Renal cortex interstitium (tissue), 15 donors: ENCODE measurements at places on chromosomes 7 and 10.

DNA sequence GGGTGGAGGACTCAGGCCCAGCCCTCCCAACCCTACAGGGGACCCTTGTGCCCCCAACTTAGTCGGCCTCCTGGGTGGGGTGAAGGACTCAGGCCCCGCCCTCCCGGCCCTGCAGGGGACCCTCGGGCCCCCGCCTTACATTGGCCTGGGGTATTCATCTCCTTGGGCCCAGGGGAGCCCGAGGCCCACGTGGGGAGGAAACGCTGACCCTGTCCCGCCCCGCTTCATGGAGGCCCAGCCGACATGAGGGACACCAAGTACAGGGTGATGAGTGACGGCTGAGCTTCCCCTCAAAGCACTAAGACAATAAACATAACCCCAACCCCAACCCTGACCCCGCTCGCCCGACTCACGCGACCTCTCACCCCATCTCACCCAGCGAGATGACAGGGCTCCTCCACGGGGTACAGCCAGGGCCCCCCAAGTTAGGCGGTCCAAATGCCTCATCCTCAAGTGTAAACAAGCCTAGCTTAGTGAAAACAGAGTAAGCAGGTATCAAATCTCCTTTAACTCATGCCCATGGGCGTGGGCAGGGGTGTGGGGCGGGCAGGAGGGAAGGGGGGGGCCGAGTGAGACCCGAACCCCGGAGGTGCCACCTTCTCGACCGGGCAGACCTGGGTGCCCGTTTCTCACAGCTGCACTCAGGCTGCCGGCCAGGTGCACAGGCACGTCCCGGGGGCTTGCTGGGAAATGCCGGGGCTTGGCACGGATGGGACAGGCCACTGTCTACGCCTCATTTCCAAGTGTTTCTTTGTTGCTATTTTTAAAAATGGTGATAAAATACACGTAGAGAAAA, 8.2 kb downstream of the CYP2W1 start:
- DNase-seq, result no peak

DNA sequence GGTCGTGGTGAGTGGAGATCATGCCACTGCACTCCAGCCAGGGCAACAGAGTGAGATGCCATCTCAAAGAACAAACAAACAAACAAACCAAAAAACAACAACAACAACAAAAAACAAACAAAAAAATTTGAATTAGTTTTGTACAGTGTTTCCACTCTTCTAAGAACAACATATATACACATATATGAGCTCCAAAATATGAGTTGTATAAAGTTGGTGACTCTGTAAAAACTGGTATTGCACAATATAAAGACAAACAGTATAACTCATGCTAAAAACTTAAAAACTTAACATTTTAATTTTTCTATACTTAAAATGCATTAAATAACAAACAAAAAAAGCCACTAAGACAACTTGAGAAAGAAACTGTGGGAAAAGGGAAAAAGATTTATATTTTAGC, 46.0 kb downstream of the AKR1B15 start:
- no peak for DNase-seq

DNA sequence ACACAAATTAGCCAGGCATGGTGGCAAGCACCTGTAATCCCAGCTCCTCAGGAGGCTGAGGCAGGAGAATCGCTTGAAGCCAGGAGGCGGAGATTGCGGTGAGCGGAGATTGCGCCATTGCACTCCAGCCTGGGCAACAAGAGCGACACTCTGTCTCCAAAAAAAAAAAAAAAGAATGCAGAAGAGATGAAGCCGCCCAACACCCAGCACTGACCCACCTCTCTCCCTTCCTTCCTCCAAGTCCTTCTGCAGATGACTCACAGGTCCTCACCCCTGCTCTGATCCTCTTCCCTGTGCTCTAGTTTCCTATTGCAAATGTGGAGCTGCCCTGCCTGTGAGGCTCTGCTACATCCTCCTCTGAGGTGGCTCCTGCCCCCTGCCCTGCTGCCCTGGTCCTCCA, 22.0 kb upstream of the OPALIN start:
- DNase-seq, result no peak

DNA sequence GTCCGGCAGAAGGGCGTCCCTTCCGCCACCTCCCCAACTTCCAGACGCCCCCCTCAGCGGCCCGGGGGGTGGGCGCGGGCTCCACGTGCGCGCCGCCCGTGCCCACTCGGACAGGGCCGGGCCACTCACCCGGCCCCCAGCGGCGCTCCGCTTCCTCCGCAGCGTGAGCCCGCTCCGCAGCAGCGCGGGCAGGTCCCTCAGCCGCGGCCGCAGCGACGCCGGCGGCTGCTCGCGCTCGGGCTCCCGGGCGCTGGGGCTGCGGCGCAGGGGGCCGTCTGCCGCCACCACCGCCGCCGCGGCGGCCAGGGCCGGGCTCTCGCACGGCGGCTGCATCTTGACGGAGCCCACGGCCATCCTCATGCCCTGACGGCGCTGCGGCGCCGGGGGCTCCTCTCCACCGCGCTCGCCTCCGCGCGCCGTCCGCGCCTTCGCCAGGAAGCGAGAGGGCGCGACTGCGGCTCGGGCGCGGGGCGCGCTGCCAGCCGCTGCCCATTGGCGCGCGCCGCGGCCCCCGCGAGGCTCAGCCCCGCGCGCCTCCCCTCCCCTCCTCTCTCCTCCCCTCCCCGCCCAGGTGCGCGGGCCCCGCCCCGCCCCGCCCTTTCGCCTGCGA, at the start of gene RAPGEF5:
Gene RAPGEF5 (minus strand): TSS at position 454 of the 610 bp plus-strand sequence. CDS start 94 bp downstream, at position 360.
- no peak for DNase-seq

- DNase-seq, result no peak
Observed at GRCh38 chr7:48636391-48637015, 287.8 kb upstream of the CDC14C start.

GRCh38 chr10:62764011-62764410, 40.5 kb upstream of the ADO start:
- DNase-seq, result no peak

DNA sequence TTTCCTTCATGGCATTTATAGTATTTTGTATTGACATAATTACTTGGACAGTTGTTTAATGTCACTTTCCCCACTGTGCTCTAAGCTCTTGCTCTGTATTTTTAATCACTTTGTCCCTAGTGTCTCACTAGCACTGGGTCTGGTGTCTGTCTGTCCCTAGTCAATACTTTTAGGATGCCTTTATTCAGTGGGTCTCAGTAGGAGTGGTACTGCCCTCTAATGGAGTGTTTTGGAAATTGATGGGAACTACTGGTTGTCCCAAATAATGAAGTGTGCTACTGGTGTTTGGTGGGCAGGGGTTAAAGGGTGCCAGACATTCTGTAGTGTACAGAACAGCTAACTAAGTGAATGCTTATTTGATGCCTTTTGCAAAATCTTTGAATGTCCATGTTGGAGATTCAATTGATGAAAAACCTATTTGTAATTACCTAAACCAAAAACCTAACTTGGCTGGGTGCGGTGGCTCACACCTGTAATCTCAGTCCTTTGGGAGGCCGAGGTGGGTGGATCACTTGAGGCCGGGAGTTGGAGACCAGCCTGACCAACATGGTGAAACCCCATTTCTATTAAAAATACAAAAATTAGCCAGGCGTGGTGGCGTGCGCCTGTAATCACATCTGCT, 33.3 kb downstream of the CDK14 start:
- DNase-seq, result peak; percentile 22
